ENCODE measurements at places on chromosomes 16 and 17.

GRCh38 chr16:2420035-2420434 is 9.2 kb upstream of the CCNF start:
- peaks cover 8% of the 10 kb centered on the region for H3K4me1 ChIP-seq
- no peak overlapping the region for H3K27ac ChIP-seq
- no peak for DNase-seq
- H3K4me3 ChIP-seq, result no peak overlapping the region
- no peaks in the 10 kb centered on the region for H3K36me3 ChIP-seq

GRCh38 chr16:81467072-81467471 is 22.5 kb downstream of the CMIP start:
- no peak for DNase-seq
- no peak overlapping the region for H3K4me3 ChIP-seq
- H3K36me3 ChIP-seq, result peaks cover 10% of the 10 kb centered on the region
- H3K4me1 ChIP-seq, result peaks cover 64% of the 10 kb centered on the region
- H3K27ac ChIP-seq, result peak overlapping the region; percentile 63

GRCh38 chr17:34519282-34519681 is 60.1 kb upstream of the TMEM132E start:
- no peaks in the 10 kb centered on the region for H3K36me3 ChIP-seq
- no peak overlapping the region for H3K27ac ChIP-seq
- H3K27me3 ChIP-seq, result peaks cover 15% of the 10 kb centered on the region
- DNase-seq, result no peak

DNA sequence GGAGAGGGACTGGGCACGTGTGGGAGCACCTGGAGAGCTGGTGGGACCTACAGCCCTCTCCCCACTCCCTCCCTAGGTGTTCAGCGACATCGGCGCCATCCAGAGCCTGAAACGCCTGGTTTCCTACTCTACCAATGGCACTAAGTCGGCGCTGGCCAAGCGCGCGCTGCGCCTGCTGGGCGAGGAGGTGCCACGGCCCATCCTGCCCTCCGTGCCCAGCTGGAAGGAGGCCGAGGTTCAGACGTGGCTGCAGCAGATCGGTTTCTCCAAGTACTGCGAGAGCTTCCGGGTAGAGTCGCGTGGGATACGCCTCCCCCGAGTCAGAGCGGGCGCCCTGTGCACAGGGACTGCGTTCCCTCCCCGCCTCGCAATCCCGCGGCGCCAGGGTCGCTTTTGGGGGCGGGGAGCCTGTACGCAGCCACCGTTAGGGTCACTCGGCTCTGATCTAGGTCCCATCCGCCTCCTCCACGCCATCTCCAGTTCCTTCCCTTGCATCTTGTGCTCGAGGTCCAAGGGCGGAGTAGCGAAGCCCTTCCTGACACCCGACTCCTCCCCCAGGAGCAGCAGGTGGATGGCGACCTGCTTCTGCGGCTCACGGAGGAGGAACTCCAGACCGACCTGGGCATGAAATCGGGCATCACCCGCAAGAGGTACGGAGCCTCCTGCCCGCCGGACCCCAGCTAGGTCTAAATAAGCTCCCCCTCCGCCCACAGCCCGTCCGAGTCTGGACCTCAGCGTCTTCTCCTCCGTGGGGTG is 13.0 kb downstream of the SARM1 start:
- peak; percentile 41 for DNase-seq
- H3K27ac ChIP-seq, result peak overlapping the region; percentile 90
- peaks cover 10% of the 10 kb centered on the region for H3K27me3 ChIP-seq
- peaks cover 19% of the 10 kb centered on the region for H3K4me1 ChIP-seq
- no peaks in the 10 kb centered on the region for H3K36me3 ChIP-seq
- peak overlapping the region; percentile 94 for H3K4me3 ChIP-seq

DNA sequence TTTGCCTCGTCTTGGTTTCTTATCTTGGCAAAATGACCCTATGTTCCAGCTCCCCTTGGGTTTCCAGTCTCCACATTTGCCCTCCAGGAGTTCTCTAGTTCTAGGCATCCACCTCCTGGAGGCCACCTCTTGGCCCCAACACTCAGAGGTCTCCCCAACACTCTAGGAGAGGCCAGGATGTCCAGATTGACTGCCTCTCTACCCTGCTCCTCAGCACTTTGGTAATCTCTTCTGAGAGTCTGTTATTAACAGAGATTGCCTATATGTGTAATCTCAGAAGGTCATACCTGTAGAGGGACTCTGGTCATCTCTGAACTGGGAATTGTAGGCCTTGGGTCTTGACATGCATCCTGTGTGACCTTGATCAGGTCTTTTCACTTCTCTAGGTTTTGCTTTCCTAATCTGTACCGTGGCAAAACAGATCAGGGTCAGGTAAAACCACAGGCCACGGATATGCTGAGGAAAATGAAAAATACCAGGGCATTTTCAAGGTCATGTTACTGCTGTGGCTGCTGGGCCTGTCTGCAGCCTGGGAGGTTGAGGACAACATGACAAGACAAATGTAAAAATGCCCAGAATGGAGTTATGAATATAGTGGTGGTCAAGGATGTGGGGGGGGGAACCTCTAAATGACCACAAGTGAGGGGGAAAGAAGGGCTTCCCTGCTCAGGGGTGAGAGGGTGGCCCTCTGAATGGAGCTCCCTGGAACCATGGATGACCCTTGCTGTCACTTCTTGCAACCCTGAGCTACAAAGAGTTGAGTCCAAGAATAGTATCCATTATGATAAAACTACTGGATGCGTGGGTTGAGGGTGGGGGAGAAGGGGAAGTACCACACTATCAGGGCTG is 5.0 kb upstream of the CCL4L2 start:
- H3K27ac ChIP-seq, result no peak overlapping the region
- no peak for DNase-seq
- peaks cover 27% of the 10 kb centered on the region for H3K27me3 ChIP-seq
- H3K4me1 ChIP-seq, result peaks cover 12% of the 10 kb centered on the region
- H3K36me3 ChIP-seq, result no peaks in the 10 kb centered on the region
- H3K4me3 ChIP-seq, result no peak overlapping the region

- H3K4me1 ChIP-seq, result peaks cover 34% of the 10 kb centered on the region
- peak within 1 kb of the TSS; percentile 85 for H3K4me3 ChIP-seq
- DNase-seq, result peak; percentile 75
- peaks cover 13% of the 10 kb centered on the region for H3K27me3 ChIP-seq
- peaks cover 7% of the 10 kb centered on the region for H3K36me3 ChIP-seq
Observed at GRCh38 chr16:77807-78443, at the start of gene MPG. Gene MPG (plus strand): TSS chr16:78225. CDS start chr16:78310, 85 bp downstream.

- H3K4me1 ChIP-seq, result no peaks in the 10 kb centered on the region
- no peaks in the 10 kb centered on the region for H3K27me3 ChIP-seq
- H3K27ac ChIP-seq, result no peak overlapping the region
- H3K4me3 ChIP-seq, result no peak overlapping the region
- peaks cover 3% of the 10 kb centered on the region for H3K36me3 ChIP-seq
Observed at GRCh38 chr16:1444730-1445517, 568 bp upstream of the CCDC154 start.

DNA sequence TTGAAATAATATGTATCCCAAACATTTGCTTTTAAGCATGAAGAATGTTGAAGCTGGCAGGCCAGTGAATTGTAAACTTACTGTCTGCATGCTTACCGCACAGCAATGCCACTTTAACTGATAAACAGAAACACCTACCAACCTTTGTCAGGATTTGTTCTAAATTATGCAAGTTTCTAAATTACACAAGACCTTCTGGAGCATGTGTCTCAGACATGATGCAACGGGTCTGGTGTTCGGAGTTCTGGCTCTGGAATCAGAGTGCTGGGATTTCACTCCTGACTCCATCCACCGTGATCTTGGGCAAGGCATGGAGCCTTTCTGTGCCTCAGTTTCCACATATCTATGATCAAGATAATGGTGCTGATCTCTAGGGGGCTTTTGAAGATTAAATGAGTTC is 111.2 kb downstream of the CCT6B start:
- no peak overlapping the region for H3K4me3 ChIP-seq
- no peaks in the 10 kb centered on the region for H3K36me3 ChIP-seq
- H3K27ac ChIP-seq, result peak overlapping the region; percentile 48
- no peaks in the 10 kb centered on the region for H3K4me1 ChIP-seq
- DNase-seq, result no peak
- H3K27me3 ChIP-seq, result no peaks in the 10 kb centered on the region

DNA sequence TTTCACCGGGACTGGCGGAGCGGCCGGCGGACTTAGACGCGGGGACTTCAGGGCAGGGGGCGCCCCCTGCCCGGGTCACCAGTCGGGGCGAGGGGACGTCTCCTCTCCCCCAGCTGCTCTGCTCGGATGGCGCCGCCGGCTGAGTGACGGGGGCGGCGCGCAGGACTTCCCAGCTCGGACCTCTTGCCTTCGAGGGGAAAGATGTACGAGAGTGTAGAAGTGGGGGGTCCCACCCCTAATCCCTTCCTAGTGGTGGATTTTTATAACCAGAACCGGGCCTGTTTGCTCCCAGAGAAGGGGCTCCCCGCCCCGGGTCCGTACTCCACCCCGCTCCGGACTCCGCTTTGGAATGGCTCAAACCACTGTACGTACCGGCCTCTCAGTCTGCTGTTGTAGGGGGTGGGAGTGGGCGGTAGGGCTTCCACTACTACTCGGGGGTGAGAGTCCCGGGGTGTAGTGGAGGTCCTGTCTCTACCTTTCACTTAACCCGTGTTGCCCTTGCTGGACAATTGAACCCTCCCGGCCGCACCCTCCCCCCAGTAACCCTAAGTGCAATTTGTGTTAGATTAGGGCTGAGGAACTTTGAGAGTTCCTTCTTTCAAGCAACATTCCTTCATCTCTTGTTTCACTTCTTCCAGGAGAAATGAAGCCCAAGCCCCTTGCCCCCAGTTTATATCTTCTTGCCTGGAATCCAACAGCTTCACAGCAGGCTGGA is 21.9 kb downstream of the GJD3 start:
- no peaks in the 10 kb centered on the region for H3K27me3 ChIP-seq
- H3K4me3 ChIP-seq, result peak overlapping the region; percentile 83
- H3K27ac ChIP-seq, result peak overlapping the region; percentile 86
- DNase-seq, result no peak

GRCh38 chr16:12750554-12750918 is 53.2 kb downstream of the CPPED1 start:
- no peaks in the 10 kb centered on the region for H3K27me3 ChIP-seq
- DNase-seq, result no peak
- H3K27ac ChIP-seq, result no peak overlapping the region
- no peak overlapping the region for H3K4me3 ChIP-seq
- no peaks in the 10 kb centered on the region for H3K4me1 ChIP-seq
- H3K36me3 ChIP-seq, result peaks cover 4% of the 10 kb centered on the region

- DNase-seq, result peak; percentile 47
- H3K27me3 ChIP-seq, result no peaks in the 10 kb centered on the region
- H3K4me3 ChIP-seq, result peak overlapping the region; percentile 97
- peaks cover 72% of the 10 kb centered on the region for H3K4me1 ChIP-seq
- peak overlapping the region; percentile 99 for H3K27ac ChIP-seq
Observed at GRCh38 chr17:76736349-76737081, 616 bp downstream of the SRSF2 start.

GRCh38 chr16:30488764-30489605 is 16.4 kb downstream of the ITGAL start:
- no peak overlapping the region for H3K4me3 ChIP-seq
- no peaks in the 10 kb centered on the region for H3K36me3 ChIP-seq
- peaks cover 17% of the 10 kb centered on the region for H3K4me1 ChIP-seq
- no peaks in the 10 kb centered on the region for H3K27me3 ChIP-seq
- no peak for DNase-seq
- peak overlapping the region; percentile 40 for H3K27ac ChIP-seq

DNA sequence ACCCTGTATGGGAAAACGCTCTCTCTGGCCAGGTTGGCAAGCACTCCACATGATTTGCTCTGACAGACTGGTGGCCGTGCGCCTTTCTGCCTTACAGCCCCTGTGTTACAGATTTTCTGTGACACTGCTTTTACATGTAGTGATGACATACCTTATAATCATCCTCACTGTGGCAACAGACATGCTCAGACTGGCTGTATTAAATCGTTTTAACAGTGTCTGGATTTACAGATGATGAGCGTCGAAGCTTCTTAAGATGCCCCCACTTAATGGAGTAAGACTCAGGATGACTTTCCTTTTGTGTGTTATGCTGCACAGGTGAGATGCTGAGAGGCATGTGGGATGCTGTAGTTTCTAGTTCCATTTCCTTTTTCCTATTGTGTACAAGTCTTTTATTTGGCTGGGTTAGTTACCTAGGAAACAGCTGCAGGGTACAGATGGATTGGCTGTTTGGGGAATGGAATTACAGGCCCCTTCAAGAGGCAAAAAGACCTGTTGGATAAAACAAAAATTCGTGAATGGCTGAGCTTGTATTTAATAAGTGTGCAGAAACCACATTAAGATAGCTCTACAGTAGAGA is 20.9 kb upstream of the VWA3A start:
- no peaks in the 10 kb centered on the region for H3K27me3 ChIP-seq
- no peaks in the 10 kb centered on the region for H3K4me1 ChIP-seq
- H3K36me3 ChIP-seq, result peaks cover 13% of the 10 kb centered on the region
- H3K27ac ChIP-seq, result no peak overlapping the region
- no peak overlapping the region for H3K4me3 ChIP-seq

GRCh38 chr17:62706598-62707424 is 79.3 kb downstream of the MRC2 start:
- H3K27me3 ChIP-seq, result no peaks in the 10 kb centered on the region
- no peak overlapping the region for H3K27ac ChIP-seq
- no peaks in the 10 kb centered on the region for H3K36me3 ChIP-seq
- peaks cover 8% of the 10 kb centered on the region for H3K4me1 ChIP-seq

DNA sequence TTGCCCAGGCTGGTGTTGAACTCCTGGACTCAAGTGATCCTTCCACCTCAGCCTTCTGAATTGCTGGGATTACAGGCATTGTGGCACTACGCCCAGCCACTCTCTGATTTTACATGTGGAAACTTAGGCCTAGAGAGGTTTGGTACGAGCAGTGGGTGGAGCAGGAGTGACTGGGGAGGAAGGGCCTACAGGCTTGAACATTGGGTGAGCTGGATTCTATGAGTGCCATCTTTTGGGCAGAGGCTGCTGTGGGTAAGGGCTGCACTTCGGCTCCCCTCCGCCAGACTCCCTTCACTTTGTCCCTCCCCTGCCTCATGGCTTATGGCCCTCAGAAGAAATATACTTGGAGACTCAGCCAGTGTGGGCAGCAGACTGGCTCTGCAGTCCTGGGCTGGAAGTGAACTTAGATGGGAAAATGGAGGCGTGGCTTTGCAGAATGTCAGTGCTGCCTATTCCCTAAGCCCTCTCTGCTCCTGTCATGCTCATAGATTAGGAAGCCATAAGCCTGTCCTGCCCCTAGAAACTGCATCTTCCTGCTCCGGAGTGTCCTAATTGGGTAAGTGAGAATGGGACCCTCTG is 9.5 kb upstream of the MRC2 start:
- H3K36me3 ChIP-seq, result peaks cover 27% of the 10 kb centered on the region
- no peaks in the 10 kb centered on the region for H3K4me1 ChIP-seq
- H3K27ac ChIP-seq, result peak overlapping the region; percentile 15
- no peaks in the 10 kb centered on the region for H3K27me3 ChIP-seq
- H3K4me3 ChIP-seq, result no peak overlapping the region
- DNase-seq, result no peak

- H3K27ac ChIP-seq, result peak overlapping the region; percentile 88
- DNase-seq, result peak; percentile 28
- peak overlapping the region; percentile 70 for H3K4me3 ChIP-seq
- peaks cover 47% of the 10 kb centered on the region for H3K4me1 ChIP-seq
- H3K27me3 ChIP-seq, result no peaks in the 10 kb centered on the region
Observed at GRCh38 chr16:50602531-50603205, 54.5 kb downstream of the NKD1 start.

GRCh38 chr17:1920948-1921351 is 91.1 kb downstream of the RPA1 start:
- peaks cover 6% of the 10 kb centered on the region for H3K27me3 ChIP-seq
- no peak for DNase-seq
- no peak overlapping the region for H3K27ac ChIP-seq
- no peaks in the 10 kb centered on the region for H3K36me3 ChIP-seq
- H3K4me3 ChIP-seq, result no peak overlapping the region
